ENCODE measurements at places on chromosomes 7 and 10.

DNA sequence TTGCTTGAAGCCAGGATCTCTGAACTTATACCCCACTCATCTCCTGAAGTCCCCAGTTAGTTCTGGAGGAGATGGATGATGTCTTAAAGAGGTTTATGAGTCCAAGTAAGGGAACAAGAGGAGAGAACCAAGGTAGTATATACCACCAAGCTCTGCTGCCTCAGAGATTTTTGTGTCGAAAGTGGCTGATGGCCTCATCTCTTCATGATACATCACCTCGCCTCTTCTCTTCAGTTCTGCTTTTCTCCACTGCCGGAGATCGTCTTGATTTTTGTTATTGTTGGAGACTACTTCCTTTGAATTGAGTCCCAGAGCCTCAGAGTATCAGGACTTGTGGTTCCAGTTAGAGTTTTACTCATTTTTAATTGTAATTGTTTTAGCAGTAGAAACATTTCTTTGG lies 1.9 kb downstream of the VTI1A start:
- no peak for DNase-seq

- no peak for DNase-seq
These were observed 13.2 kb upstream of the CREB3L2 start for GRCh38 chr7:138015096-138015495.

- DNase-seq: no peak
These were observed 166.5 kb downstream of the EGFR start for GRCh38 chr7:55185321-55185802.

GRCh38 chr7:116828281-116828680 lies 34.1 kb upstream of the CAPZA2 start:
- no peak for DNase-seq

DNA sequence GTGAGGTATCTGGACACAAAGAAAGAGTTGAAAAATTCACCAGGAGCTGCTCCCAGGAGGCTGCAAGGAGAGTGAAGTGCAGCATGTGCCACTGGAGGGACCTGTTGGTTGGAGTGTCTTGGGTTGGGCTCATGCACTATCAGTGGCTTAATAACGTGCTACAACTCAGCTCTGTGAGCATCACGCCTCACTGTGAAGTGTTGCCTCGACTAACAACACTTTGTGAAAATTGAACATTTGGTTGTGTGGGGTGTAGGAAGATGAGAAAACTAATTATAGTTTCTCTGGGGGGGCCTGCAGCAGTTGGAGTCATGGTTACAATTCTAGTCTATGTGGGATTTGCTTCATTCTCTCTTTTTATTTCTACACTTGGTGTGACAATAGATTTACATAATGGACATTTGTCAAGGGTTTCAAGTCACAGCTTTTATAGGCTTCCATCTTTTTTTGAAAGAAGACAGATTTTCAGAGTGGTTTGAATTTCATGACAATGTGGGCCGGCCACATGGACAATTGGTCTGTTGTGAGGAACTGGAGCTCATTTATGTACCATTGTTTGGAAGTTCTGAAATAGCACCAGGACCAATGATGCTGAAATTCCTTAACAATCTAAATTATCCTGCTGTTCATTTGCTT lies 121.3 kb downstream of the RAMP3 start:
- no peak for DNase-seq

DNA sequence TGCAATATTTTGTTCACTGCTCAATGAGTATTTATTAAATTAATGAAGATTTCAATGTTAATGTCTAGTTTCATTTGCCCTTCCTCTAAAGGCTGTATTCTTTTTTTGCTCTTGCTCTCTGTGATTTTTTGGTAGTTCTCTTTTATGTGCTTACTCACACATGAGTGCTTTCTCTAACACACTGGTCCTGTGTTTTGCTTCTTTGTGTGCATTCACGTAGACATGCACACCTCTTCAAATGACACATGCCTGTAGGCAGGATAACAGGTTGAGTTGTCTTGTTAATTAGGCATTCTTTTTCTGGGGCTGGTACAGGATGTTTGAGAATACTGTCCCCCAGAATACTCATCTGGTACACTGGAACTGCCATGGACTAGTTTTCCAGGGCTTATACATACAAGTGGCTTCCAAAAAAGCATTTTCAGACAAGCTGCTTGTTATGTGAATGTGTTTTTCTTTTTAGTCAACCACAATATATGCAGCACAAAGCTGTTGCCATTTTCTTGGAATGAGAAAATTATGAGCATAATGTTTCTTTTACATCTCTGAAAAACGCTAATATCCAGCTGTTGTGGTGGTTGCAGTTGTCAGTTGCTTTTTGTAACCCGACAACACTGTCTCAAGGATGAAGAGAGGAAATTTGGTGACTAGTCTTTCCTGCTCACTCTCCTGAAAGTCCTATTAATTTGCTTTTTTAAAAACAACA lies 416.4 kb downstream of the AUTS2 start:
- no peak for DNase-seq

DNA sequence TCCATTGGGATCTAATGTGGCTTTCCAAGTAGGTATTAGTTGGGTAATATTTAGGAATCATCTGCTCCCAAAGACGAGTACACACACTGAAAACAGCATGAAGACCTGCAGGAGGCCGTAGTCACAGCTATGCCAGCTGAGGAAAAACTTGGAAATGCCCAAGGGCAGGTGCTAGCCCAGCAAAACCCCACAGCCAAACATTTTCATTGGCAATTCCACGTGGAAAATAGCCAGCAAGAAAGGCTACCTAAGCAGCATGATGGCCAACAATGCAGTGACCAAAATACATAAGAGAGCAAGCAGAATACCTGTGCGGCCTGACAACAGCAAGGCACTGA lies 32.7 kb downstream of the DOCK4 start:
- DNase-seq: no peak

DNA sequence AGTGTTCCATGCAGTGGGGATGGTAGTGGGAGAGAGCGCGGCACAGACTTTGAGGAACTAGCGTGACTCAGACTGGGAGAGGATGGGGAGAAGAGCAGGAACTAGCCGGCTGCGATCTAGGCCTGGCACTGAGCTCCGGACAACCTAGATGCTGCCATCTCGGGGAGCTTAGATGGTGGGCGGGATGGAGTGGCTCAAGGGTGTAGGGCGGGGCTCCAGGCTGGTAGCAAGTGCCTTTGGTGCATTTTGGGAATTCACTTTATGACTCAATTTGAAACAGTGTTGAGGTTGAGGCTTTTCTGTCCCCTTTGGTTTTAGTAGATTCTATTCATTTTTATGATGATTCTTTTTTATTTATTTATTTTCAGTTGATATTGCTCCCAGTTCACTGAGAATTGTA lies 185.3 kb upstream of the GPR26 start:
- DNase-seq: no peak

DNA sequence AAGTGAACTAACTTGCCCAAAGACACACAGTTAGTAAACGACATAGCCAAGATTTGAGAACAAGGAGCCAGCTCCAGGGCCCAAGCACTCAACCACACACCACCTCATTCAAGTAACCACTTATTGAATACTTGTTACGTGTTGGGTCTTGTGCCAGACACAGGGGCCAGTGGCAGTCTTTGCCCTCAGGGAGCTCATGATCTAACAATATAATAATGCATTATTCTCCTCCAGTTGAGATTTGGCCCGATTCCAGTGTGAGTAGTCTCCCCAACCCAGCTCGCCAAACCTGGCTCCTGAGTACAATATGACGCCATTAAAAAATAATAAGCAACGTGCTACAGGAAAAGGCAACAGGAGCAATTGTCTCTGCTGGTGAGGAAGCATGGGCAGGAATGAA lies 14.4 kb upstream of the STK17A start:
- DNase-seq: no peak

DNA sequence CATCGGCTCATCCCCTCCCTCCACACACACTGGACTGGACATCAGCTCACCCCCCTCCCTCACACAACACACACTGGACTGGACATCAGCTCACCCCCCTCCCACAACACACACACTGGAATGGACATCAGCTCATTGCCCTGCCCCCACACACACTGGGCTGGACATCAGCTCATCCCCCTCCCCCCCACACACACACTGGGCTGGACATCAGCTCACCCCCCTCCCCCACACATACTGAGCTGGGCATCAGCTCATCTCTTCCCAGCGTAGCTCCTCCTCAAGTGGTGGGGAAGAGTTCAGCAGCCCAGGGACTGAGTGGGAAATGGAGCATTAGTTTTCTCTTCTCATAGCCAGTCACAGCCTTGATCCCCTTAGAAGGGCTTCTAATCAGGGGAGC lies 58.1 kb upstream of the WDR11 start:
- no peak for DNase-seq

DNA sequence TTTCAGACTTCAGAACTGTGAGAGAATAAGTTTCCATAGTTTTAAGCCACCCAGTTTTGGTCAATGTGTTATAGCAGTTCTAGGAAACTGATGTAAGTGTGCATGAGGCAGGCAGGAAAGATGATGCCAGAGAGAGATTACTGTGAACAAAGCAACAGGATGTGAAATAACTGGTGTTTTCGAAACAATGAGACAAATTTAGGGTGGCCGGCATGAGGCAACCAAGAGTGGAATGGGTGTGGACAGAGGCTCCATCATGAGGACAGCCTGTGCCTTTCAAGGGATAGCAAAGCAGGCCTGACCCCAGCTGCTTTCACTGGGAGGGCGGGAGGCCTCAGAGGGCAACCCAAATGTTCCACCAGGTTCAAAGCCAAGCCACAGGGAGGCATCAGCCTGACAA lies 67.3 kb upstream of the UCN3 start:
- no peak for DNase-seq

DNA sequence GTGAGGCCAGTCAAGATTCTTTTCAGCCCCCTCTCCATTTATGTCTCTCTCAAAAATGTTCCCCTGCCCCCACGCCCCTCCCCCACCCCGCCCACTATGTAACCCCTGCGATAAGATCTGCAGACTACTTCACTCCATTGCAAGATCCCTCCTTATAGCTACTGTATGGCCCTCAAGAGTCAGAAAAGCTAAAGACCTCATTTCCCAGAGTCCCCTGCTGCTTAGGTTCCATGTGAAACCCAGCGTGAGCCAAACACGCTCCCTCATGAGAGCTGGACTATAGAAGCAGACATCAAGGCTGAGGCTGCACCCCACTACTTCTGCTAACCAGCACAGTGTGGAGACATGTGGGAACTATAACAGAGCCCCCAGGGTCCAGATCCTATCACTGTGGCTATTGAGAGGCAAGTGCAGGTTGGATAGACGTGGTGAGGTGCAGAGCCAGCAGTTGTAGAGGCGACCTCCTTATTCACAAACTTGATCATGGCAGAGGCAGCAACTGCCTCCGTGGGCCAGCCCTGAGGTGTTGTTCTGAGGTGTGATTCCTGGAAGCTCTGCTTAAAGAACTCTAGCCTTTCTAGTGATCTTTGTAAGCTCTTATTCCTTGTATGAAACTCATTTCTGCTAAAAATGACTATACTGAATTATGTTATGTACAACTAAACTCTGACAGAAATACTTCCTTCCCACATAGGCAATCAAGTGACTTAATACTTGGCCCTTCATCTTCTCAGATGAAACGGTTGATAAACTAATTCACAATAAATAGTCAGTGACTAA lies 117.0 kb upstream of the ARID5B start:
- DNase-seq: no peak

DNA sequence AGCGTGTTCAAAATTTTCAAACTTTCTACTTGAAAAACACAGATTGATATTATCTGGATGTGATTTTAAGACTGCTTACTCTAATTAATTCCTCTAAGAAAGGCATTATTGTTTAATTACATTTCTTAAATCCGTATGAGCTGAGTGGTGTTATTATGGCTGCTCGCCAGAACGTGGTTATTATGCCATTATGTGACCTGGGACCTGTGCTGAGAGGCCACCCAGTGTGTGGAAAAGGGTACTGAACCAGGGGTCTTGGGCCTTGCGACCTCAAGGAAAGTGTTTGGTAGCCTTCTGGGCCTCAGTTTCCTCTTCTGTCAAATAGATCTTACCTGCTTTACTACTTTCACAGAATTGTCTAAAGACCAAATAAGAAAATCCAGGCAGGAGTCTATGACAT lies 15.4 kb downstream of the LGI1 start:
- DNase-seq: no peak

- DNase-seq: no peak
These were observed 135.1 kb upstream of the RET start for GRCh38 chr10:42941790-42942189.

- DNase-seq: no peak
These were observed 7.2 kb downstream of the DLX5 start for GRCh38 chr7:97017192-97018125.

GRCh38 chr7:134211817-134212216 lies 84.7 kb downstream of the LRGUK start:
- no peak for DNase-seq

DNA sequence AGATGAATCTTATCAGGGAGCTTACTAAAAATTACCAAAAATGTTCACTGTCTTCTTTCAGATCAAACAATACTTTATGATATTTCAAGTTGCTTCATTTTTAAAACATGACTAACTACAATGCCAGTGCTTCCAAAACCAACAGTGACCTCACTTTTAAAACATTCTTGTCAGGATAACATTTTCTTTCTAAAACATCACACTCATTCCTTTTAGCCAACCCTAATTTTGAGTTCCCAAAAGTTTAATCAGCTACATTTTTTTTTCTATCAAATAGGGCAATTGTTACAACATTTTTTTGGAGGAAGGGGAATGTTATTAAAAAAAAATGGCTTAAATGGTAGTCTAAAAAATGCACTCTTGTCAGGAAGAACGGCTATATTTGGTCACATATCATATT lies 37.3 kb downstream of the RTKN2 start:
- no peak for DNase-seq

DNA sequence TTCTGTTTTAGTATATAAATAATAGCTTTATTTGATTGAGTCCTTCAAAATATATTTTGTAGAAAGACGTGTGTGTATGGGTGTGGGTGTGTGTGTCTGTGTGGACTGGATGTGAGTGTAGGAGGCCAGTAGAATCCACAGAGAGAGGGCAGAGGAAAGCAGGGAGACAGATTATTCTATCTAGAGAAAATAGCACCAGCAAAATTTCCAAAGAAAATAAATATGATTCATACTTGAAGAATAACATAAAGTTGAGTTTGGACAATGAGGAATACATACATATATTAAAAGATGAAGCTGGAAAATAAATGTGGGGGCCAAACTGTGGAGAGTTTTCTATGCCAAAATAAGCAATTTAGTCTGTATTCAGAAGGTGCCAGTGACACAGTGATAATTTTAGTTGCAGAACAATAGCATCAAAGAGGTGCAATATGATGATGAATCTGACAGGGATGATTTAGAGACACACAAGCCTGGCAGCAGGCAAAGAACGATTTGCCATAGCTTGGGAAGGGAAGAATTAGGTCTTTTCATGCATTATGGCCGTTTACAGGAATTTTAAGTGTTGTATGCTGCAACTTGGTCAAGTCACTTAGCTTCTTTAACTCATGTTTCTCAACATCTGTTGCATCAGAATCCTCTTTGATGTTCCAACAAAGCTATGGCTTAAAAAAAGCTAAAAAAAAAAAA lies 121.3 kb downstream of the SEMA3A start:
- DNase-seq: no peak

GRCh38 chr10:31926160-31926559 lies 2.5 kb downstream of the ARHGAP12 start:
- DNase-seq: no peak

- no peak for DNase-seq
These were observed 86.0 kb upstream of the FGFR2 start for GRCh38 chr10:121684276-121684675.
